ENCODE measurements at places on chromosomes 12 and 14. TPM values are rescaled to one million over a fixed set of nuclear protein-coding genes. Genes with fewer than 3 reads are reported as not detected.

The NOP9 gene
- total RNA-seq: 19.2 TPM

GRCh38 chr14:72709916-72710611 lies 183.8 kb downstream of the DPF3 start:
- DNase-seq: no peak
- H3K4me1 ChIP-seq: peaks cover 59% of the 10 kb centered on the region
- H3K27me3 ChIP-seq: no peaks in the 10 kb centered on the region
- no peaks in the 10 kb centered on the region for H3K36me3 ChIP-seq
- peak overlapping the region; percentile 70 for H3K27ac ChIP-seq
- no peak overlapping the region for H3K4me3 ChIP-seq

GRCh38 chr12:11730299-11731041 lies 81.0 kb downstream of the ETV6 start:
- H3K4me1 ChIP-seq: peaks cover 35% of the 10 kb centered on the region
- DNase-seq: no peak
- no peak overlapping the region for H3K4me3 ChIP-seq
- H3K36me3 ChIP-seq: no peaks in the 10 kb centered on the region
- H3K27ac ChIP-seq: peak overlapping the region; percentile 75

The TMEM19 gene
- 18.4 TPM for total RNA-seq

DNA sequence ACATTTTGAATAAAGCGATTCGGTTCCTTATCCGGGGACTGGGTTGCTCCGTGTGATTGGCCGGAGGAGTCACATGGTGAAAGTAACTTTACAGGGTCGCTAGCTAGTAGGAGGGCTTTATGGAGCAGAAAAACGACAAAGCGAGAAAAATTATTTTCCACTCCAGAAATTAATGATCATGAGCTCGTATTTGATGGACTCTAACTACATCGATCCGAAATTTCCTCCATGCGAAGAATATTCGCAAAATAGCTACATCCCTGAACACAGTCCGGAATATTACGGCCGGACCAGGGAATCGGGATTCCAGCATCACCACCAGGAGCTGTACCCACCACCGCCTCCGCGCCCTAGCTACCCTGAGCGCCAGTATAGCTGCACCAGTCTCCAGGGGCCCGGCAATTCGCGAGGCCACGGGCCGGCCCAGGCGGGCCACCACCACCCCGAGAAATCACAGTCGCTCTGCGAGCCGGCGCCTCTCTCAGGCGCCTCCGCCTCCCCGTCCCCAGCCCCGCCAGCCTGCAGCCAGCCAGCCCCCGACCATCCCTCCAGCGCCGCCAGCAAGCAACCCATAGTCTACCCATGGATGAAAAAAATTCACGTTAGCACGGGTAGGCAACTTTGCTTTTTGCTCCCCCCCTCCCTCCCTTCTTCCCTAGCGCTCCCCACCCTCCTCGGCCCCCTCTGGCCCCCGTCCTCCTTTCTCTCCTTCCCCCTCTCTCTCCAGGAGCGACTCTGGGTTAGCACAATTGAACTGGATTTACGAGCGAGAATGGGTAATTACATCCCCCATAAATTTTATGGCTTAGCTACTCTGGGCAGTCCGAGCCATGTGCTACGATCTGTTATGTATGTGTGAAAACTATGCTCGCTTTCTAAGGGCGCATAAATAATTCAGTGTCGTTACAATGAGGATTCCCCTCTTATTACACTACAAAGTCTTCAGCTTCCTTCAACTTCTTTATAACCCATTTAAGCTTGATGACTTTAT lies at the start of gene HOXC4:
TSS of gene HOXC4 (plus strand) at position 85 of the 991 bp plus-strand sequence. CDS start at position 173, 88 bp downstream.
- peaks cover 18% of the 10 kb centered on the region for H3K4me1 ChIP-seq
- DNase-seq: no peak
- no peaks in the 10 kb centered on the region for H3K36me3 ChIP-seq
- no peaks in the 10 kb centered on the region for H3K27me3 ChIP-seq
- H3K4me3 ChIP-seq: peak within 1 kb of the TSS; percentile 75

GRCh38 chr12:56120158-56120846 lies 2.2 kb downstream of the ZC3H10 start:
- H3K36me3 ChIP-seq: peaks cover 12% of the 10 kb centered on the region
- no peak for DNase-seq
- peak overlapping the region; percentile 64 for H3K27ac ChIP-seq
- H3K27me3 ChIP-seq: no peaks in the 10 kb centered on the region

GRCh38 chr12:54196396-54196795 lies 7.6 kb upstream of the SMUG1 start:
- H3K36me3 ChIP-seq: no peaks in the 10 kb centered on the region
- H3K4me1 ChIP-seq: peaks cover 3% of the 10 kb centered on the region
- H3K27ac ChIP-seq: no peak overlapping the region
- H3K27me3 ChIP-seq: no peaks in the 10 kb centered on the region

The BICDL1 gene
- total RNA-seq: 4.4 TPM

- H3K36me3 ChIP-seq: no peaks in the 10 kb centered on the region
- no peaks in the 10 kb centered on the region for H3K27me3 ChIP-seq
- no peaks in the 10 kb centered on the region for H3K4me1 ChIP-seq
- H3K4me3 ChIP-seq: no peak overlapping the region
- H3K27ac ChIP-seq: no peak overlapping the region
- no peak for DNase-seq
These were observed 93.0 kb downstream of the TRHDE start for GRCh38 chr12:72365151-72365550.

The HOXC6 gene
- total RNA-seq: not detected

The HELB gene
- total RNA-seq: 10.2 TPM

GRCh38 chr12:132441871-132442863 lies 47.8 kb upstream of the FBRSL1 start:
- H3K4me1 ChIP-seq: no peaks in the 10 kb centered on the region
- DNase-seq: no peak
- H3K27me3 ChIP-seq: no peaks in the 10 kb centered on the region
- H3K4me3 ChIP-seq: no peak overlapping the region

- H3K4me1 ChIP-seq: no peaks in the 10 kb centered on the region
- H3K27ac ChIP-seq: peak overlapping the region; percentile 17
- H3K27me3 ChIP-seq: no peaks in the 10 kb centered on the region
- no peak for DNase-seq
- H3K36me3 ChIP-seq: peaks cover 42% of the 10 kb centered on the region
- no peak overlapping the region for H3K4me3 ChIP-seq
These were observed 7.0 kb downstream of the MLF2 start for GRCh38 chr12:6745741-6746525.

DNA sequence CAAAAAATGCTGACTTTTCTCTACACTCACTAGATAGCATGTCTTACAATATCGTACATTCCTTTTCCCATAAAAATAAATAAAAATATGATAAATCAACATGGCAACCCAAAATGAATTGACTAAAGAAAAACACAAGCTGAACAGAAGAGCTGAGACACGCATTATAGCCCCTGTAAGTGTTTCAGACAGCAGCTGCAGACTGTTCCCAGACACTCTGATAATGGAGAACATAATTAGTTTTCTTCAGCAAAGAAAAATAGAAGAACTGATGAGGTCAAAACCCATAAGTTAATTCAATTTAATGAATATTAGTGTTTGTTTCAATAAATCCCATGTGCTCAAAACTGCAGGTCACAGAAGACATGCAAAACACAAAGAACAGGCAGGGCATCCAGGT lies 23.8 kb downstream of the ST8SIA1 start:
- no peak overlapping the region for H3K4me3 ChIP-seq
- no peak for DNase-seq
- no peak overlapping the region for H3K27ac ChIP-seq

GRCh38 chr14:20478894-20479293 lies 9.7 kb downstream of the PNP start:
- no peak overlapping the region for H3K4me3 ChIP-seq
- H3K27ac ChIP-seq: no peak overlapping the region
- no peaks in the 10 kb centered on the region for H3K27me3 ChIP-seq
- no peak for DNase-seq

The CCDC196 gene
- not detected for total RNA-seq

- no peaks in the 10 kb centered on the region for H3K36me3 ChIP-seq
- no peaks in the 10 kb centered on the region for H3K27me3 ChIP-seq
- DNase-seq: no peak
- no peak overlapping the region for H3K27ac ChIP-seq
These were observed 6.0 kb downstream of the JAG2 start for GRCh38 chr14:105162669-105162979.

The TMED10 gene
- total RNA-seq: 342 TPM

DNA sequence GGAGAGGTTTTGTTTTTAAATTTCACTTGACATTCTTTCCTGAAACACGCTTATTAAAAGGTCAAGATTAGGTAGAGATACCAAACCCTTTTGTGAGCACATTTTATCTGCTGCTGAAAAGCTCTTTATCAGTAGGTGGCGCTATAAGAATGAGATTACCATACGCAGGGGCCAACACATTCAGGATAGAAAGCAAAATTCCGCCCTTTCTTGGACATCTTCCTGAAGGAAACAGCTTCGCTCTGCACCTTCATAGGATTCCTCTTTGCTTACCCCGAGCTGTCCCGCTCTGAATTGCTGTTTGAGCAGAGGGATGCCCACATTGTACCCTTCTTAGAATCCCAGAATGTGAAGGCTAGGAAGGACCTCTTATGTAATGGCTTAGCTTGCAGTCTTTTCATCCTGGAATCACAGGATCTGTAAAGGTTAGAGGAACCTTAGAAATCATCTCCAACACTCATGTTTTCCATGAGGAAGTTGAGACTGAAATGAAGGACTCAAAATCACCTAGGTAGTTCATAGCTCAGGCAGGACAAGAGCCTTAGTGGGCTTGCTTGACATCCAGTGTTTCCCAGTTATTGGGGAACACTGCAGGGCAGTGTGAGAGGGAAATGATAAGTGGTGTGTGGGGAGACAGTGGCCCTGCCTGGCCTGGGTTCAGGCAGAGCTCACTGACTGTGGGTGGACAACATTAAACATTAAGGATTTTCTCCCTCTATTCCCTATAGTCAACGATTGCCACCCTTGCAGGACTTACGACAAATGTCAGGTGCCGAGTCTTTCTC lies 38.7 kb upstream of the CRY1 start:
- H3K27ac ChIP-seq: no peak overlapping the region
- no peak overlapping the region for H3K4me3 ChIP-seq
- no peaks in the 10 kb centered on the region for H3K27me3 ChIP-seq
- H3K4me1 ChIP-seq: no peaks in the 10 kb centered on the region
- no peaks in the 10 kb centered on the region for H3K36me3 ChIP-seq

The TPH2 gene
- not detected for total RNA-seq

The FITM1 gene
- not detected for total RNA-seq

DNA sequence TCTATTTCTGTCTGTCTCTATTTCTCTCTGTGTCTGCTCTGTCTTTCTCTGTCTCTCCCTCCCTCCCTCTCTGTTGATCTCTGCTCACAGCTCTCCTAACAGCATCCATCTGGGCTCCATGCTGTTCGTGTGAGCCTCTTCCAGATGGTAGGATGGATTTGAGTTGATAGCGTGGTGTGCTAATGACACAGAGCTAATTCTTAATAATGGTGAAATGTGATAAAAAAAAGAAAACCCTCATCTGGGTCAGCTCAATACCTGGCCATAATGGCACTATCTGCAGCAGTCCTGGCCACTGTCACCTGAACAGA lies 96.4 kb downstream of the AACS start:
- H3K4me1 ChIP-seq: no peaks in the 10 kb centered on the region
- no peaks in the 10 kb centered on the region for H3K27me3 ChIP-seq
- H3K4me3 ChIP-seq: no peak overlapping the region

The NDRG2 gene
- total RNA-seq: 139 TPM

- H3K27ac ChIP-seq: no peak overlapping the region
- H3K36me3 ChIP-seq: no peaks in the 10 kb centered on the region
- no peaks in the 10 kb centered on the region for H3K4me1 ChIP-seq
- no peak for DNase-seq
- H3K27me3 ChIP-seq: no peaks in the 10 kb centered on the region
These were observed 164.2 kb upstream of the HMGA2 start for GRCh38 chr12:65660096-65660495.

- no peak overlapping the region for H3K27ac ChIP-seq
- no peak overlapping the region for H3K4me3 ChIP-seq
- no peak for DNase-seq
- no peaks in the 10 kb centered on the region for H3K4me1 ChIP-seq
- H3K27me3 ChIP-seq: no peaks in the 10 kb centered on the region
These were observed 87.4 kb downstream of the NELL2 start for GRCh38 chr12:44788731-44789130.

- H3K4me1 ChIP-seq: peaks cover 7% of the 10 kb centered on the region
- no peak overlapping the region for H3K4me3 ChIP-seq
- no peak overlapping the region for H3K27ac ChIP-seq
- no peaks in the 10 kb centered on the region for H3K27me3 ChIP-seq
- no peak for DNase-seq
These were observed 383.5 kb downstream of the RGS6 start for GRCh38 chr14:72315714-72316113.

DNA sequence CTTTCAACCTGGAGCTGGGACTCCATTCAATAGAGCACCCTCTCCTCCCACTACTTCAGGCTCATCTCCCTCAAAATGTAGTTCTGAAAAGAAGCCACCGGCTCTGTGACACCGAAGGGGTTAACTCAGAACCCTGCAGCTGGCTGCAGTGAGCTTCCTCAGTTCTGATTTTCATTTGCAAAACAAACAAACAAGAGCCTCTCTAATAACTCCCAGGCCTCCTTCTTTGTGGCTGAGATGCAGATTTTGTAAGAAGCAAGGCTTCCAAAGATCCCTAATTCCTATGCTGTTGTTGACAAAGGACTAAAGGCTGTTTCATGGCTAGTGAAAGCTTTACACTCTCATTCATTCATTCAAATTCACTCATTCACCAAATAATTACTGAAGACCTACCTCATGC lies 333.4 kb upstream of the TBX3 start:
- H3K27me3 ChIP-seq: no peaks in the 10 kb centered on the region
- H3K27ac ChIP-seq: no peak overlapping the region
- H3K4me3 ChIP-seq: no peak overlapping the region
- H3K4me1 ChIP-seq: no peaks in the 10 kb centered on the region
- DNase-seq: no peak

The SYT10 gene
- not detected for total RNA-seq

- DNase-seq: no peak
- H3K27ac ChIP-seq: no peak overlapping the region
- H3K27me3 ChIP-seq: no peaks in the 10 kb centered on the region
These were observed 108.3 kb upstream of the CPSF6 start for GRCh38 chr12:69131077-69131476.

DNA sequence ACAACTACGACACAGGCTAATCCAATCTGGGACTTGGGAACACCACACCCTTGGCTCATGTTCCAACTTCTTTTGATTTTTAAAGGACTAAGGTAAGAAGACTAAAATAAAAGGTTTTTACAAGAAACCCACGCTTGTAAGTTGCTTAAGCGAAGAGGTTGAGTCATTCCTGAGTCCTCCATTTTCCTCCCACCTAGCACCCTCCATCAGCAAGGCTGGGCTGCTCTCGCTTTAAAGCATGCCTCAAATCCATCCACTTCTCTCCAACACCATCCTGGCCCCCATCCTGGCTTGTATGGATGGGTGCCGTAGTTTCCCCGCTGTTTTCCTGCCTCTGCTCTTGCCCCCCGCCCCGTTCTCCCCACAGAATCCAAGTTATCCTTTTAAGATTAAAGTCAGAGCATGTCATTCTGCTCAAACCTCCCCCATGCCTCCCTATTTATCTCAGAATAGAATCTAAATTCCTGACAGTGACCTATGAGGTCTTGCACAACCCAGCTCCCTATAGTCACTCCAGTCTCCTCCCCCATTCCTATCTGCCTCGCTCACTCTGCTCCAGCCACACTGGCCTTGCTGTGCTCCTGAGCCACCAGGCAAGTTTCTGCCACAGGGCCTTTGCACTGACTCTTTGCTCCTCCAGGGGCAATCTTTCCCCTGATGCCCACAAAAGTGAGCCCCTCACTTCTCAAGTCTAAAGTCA lies 34.5 kb downstream of the SCARB1 start:
- H3K4me1 ChIP-seq: no peaks in the 10 kb centered on the region
- H3K27me3 ChIP-seq: no peaks in the 10 kb centered on the region
- no peaks in the 10 kb centered on the region for H3K36me3 ChIP-seq
- H3K27ac ChIP-seq: no peak overlapping the region

- no peak overlapping the region for H3K27ac ChIP-seq
- H3K4me3 ChIP-seq: no peak overlapping the region
- no peaks in the 10 kb centered on the region for H3K36me3 ChIP-seq
- H3K27me3 ChIP-seq: no peaks in the 10 kb centered on the region
- no peaks in the 10 kb centered on the region for H3K4me1 ChIP-seq
These were observed 699 bp downstream of the KLRF2 start for GRCh38 chr12:9881988-9882387.

The GDF3 gene
- not detected for total RNA-seq
